SIG-M5 (cell line): ENCODE measurements at places on chromosomes 13 and 19.

DNA sequence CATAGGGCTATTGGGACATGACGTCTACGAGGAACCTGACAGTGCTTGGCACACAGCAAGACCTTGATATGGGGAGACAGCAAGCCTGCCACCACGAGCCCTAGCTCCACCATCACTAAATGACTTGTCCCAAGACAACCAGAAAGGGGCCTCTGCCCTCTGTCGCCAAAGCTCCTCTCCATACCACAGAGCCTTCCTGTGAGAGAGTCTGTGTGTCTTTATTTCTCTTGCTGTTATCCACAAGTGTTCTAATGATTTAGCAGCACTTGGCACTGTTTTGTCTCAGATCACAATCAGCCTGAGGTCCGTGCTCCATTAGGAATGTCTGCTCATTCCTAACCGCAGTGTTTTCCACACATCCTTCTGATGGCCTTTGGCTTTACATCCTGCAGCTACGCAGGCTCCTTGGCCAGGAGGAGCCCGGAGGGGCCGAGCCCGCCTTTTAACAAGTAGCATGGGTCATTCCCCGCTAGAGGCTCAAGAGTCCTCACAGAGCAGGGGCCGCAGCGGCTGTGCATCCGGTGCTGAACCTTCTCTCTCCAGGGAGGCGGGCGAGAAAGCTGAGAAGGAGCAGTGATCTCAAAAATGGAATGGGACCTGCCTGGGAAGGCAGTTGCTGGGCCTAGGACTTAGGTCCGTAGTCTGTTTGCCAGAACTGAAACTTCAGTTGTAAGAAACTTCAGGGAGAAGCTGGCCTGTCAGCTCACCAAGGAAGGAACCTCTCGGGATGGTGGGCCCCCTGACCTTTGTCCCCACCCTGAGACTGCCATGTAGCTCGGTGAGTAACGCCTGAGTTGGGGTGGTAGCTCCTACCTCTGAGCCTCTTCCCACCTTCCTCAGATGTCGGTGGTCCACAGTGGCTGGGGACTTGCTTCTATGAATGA lies 61.1 kb upstream of the HMGB1 start:
- no peak for DNase-seq

DNA sequence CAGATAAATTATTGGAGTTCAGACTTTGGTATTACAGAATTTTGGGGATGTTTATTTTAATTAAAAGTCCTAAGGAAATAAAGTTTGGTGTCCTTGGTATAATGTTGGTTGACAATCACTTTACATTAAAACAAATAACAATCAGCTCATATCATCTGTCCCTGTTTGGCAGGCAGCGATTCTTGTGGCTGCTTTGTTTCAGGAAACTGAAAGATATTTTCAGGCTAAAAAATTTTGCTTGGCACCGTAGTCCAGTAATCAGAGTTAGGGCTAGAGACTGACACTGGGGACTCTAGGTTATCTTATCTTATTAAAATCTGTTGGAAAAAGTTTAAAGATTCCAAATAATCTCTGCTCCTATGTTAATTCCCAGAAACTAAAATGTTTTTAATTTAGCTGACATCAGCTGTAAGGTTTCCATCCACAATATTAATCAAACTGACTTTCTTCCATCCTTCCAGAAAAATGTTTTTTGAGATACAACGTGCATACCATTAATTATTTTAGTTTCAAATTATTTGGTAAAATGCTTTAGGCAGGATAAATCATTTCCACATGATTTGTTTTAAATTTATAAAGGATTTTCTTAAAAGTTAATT lies 97.6 kb downstream of the ZIC5 start:
- DNase-seq: no peak

DNA sequence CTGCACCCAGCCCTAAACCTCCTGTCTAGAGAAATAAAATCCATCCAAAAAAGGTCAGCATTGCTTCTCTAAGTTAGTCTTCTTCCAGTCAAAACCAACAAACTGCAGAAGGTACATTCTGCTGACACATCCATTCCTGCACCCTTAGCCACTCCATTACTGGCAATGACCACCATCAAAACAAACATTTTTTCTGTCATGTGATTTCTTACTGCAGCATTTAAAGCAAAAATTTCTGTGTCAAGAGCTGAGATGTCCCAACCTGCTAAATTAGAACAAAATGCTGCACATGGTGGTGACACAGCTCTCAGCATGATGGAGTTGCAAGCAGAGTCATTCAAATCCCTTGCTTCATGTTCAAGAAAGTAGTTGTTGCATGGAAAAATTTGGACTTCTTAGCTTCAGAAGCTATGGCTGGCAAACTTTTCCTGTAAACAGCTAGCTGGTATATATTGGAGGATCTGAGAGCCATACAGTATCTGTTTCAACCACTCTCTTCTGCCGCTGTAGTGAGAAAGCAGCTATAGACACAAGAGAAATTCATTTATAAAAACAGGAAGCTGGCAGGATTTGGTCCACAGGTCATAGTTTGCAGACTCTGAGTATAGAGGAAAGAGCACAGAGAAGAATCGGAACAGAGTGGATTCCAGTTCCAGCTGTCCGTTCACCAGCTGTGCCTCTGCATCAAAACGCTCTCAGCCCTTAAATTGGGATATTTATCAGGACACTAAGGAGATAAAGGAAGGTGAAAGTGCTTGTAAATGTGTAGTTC lies 17.4 kb downstream of the RUBCNL start:
- no peak for DNase-seq

DNA sequence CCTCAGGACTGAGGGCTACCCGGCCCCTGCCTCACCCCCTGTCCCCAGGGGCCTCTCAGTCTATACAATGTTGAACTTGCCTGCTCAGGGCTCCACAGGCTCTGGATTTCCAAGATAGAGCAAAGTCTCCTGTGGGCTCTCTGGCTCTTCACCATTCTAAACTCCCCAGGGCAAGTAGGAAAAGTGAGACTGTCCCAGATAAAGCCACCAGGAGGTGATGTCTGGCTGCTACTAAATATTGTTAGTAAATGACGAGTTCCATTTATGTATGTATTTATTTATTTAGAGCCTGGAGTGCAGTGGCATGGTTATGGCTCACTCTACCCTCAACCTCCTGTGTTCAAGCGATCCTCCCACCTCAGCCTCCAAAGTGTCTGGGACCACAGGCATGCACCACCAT lies 73.6 kb upstream of the SIAH3 start:
- no peak for DNase-seq
